ENCODE measurements at places on chromosomes 2 and 18.

DNA sequence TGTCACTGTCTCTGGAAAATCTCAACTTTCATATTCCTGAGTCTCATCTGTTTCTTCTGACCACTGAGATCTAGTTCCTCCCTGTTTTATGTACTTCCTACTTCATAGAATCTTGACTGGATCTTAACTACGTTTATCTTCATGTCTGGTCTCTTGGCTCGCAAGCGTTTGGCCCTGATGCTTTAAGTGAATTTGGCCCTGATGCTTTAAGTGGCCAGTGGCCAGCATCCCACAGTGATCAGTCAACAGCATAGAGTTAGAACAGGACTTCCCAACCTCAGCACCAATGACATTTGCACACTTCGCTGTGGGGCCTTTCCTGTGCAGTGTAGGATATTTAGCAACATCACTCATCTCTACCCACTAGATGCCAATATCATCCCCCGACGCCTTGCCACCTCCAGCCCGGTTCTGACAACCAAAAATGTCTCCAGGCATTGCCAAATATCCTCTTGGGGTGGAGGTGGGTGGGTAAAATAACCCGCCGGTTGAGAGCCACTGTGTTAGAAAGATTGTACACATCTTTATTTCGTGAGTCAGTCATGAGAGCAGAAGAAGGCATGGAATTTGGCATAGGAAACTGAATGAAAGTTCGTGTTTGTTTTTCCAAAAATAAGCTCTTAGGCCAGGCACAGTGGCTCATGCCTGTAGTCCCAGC is 12.2 kb downstream of the TM4SF20 start:
- no peak for DNase-seq

- DNase-seq = no peak
Measured at GRCh38 chr18:57915248-57915647, 112.1 kb upstream of the ATP8B1 start.

DNA sequence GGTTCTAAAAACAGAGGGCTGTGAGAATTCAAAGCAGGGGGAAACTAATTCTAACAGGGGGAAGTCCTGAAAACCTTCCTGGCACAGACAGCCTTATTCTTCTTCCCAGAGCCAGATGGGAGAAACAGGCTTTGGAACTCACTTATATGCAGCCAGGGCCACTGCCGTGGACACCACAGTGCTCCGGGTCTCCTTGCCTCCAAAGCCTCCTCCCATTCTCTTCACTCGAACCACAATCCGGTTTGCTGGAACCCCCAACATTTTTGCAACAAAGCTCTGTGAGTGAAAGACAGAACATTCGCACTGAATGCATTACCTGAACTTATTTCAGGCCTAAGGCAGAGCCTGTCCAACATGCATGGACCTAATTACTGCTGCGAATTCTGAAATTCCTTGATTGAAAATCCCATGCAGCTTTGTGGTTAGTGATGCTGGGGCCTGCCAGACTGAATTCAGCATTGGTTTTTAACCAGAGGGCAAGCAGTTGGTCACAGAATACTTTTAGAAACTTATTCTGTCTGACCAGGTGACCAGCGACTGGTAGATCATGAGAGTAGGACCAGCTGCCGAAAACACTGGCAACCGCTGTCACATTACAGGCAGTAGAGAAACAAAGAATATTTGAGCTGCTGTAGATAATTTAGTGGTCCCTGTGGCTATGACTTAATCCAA is 48.6 kb downstream of the XDH start:
- DNase-seq = no peak

DNA sequence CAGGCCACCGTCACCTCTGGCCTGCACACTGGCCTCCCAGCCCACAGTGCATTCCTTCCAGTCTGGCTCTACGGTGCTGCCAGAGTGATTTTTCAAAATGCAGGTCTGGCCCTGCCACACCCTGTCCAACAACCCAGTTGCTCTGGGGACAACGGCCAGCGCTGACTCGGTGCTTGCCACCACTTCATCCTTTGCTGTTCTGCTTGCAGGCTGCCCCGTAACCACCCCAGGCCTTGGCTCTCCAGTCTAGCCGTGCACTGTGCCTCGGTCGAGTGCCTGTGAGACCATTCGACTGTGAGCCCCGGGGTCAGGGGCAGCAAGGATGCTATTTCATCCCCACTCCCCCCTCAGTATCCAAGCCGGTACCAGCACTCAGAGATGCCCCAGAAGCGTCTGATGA is 262.6 kb downstream of the KLHL29 start:
- DNase-seq = no peak

- DNase-seq = no peak
Measured at GRCh38 chr18:48663931-48664847, 125.4 kb downstream of the CTIF start.

DNA sequence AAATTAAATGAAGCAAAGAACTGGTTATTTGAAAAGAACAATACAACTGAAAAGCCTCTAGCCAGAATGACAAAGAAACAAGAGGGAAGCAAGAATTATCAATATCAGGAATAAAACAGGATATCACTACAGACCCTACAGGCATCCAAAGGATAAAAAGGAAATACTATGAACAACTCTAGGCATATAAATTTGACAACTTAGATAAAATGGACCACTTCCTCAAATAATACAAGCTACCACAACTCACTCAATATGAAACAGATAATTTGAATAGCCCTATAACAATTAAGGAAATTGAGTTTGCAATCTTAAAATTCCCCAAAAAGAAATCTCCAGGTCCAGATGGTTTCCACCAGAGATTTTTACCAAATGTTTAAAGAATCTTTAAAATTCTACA is 19.8 kb downstream of the RPRD1A start:
- no peak for DNase-seq

- no peak for DNase-seq
Measured at GRCh38 chr2:202669841-202670240, 35.1 kb downstream of the FAM117B start.

- no peak for DNase-seq
Measured at GRCh38 chr18:33350256-33350655, 90.3 kb downstream of the CCDC178 start.

- DNase-seq = no peak
Measured at GRCh38 chr2:33909945-33910695, 311.0 kb upstream of the FAM98A start.

- no peak for DNase-seq
Measured at GRCh38 chr2:78992451-78992806, 33.1 kb upstream of the REG3G start.

DNA sequence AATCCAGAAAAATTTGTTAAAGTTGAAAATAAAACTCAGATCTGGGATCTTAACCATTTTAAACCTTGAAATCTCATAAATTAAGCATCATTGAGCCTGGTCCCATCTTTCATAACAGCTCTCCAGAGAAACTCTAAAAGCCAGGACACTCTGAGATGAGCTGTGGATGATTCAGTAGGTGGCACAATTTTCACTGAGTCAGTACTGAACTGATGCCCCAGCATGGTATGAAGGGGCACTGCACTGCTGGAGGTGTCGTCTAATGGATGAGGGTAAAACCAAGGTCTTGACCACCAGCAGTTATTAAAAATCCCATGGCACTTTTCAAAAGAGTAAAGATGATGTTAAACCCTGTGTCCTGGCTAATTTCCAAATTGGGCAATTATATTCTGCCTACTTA is 170.6 kb downstream of the FIGN start:
- peak; percentile 4 for DNase-seq

DNA sequence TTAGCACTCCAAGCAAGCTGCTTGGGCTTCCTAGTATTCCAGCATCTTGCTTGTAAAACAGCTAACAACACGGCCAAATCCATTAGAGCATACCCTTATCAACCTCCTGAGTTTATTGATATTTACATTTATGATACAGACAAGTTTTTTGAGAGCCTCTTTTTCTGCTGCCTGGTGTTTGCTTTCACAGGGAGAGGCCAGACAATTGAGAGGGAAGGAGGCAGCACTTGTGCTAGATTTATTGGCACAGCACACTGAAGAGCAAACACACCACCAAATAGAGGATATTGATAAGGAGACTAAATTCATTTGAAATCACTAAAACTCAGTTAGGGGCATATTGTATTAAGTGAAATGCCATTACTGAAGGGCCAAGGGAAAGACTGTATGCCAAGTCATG is 1142.3 kb upstream of the FANCL start:
- DNase-seq = no peak

DNA sequence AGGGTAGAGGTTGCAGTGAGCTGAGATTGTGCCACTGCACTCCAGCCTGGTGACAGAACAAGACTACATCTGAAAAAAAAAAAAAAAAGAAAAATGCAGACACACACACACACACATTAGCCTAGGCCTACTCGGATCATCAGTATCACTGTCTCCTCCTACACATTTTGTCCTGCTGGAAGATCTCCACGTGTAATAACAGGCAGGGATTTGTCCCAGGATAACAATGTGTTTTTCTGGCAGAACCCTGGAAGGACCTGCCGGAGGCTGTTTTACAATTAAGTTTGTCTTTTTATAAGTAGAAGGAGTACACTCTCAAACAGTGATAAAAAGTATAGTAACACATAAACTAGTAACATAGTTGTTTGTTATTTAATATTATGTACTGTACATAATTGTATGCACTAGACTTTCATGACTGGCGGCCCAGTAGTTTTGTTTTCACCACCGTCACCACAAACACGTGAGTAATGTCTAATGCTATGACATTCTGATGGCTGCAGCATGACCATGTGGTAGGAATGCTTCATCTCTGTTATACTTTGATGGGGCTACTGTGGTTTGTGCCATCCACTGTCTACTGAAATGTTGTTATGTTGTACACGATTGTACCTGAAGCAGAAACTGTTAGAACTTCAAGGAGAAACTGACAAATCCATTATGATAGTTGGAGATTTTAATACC is 130.6 kb downstream of the ATP9B start:
- no peak for DNase-seq

Measured in SW 1271 (cell line).